ENCODE measurements at places on chromosomes 12 and 14.

DNA sequence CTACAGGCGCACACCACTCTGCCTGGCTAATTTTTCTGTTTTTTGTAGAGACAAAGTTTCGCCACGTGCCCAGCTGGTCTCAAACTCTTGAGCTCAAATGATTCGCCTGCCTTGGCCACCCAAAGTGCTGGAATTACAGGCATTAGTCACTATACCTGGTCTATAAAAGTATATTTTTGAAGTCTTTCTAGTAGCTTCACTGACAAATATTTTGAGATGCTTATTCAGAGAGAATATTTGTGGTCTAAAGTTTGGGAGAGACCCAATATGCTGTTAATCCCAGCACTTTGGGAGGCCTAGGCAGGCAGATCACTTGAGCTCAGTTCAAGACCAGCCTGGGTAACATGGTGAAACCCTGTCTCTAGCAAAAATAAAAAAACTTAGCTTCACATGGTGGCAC lies 22.0 kb upstream of the PPP1R12A start:
- DNase-seq, result no peak

DNA sequence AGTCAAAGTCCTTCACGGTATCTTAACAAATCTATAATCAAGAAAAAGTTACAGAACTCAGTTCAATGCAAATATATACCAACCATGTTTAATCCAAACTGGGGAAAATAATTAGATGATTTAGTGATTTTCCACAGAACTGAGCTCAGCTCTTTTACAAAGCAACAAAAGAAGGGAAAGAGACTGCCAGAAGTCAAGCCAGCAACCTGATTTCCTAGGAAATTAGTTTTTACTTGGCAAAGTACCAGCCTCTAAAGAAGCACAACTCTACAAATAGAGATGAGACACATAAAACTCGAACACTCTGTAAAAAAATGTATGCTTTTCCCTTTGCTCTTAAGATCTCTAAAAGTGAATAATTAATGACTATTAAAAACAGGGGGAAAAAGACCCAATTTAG lies 19.4 kb downstream of the NUMB start:
- no peak for DNase-seq

GRCh38 chr12:95208678-95209077 lies 8.6 kb downstream of the FGD6 start:
- DNase-seq, result no peak

DNA sequence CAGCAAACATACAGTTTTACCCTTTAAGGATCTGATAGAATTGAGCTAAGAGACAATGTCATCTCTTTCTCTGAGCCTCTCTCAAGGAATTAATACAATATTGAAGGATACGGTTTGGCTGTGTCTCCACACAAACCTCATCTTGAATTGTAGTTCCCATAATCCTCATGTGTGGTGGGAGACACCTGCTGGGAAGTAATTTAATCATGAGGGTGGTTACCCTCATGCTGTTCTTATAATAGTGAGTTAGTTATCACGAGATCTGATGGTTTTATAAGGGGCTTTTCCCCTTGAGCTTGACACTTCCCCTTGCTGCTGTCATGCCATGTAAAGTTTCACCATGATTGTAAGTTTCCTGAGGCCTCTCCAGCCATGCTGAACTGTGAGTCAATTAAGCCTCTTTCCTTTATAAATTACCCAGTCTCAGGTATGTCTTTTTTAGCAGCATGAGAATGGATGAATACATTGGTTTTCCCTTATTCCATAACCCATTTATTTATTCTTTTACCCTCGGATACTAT lies 47.6 kb downstream of the TMEM30B start:
- DNase-seq, result no peak

- DNase-seq, result no peak
Measured at GRCh38 chr12:13503094-13503835, 306.7 kb downstream of the EMP1 start.

Measured in foreskin fibroblast (primary cell).